ENCODE measurements at places on chromosomes 5 and 9.

DNA sequence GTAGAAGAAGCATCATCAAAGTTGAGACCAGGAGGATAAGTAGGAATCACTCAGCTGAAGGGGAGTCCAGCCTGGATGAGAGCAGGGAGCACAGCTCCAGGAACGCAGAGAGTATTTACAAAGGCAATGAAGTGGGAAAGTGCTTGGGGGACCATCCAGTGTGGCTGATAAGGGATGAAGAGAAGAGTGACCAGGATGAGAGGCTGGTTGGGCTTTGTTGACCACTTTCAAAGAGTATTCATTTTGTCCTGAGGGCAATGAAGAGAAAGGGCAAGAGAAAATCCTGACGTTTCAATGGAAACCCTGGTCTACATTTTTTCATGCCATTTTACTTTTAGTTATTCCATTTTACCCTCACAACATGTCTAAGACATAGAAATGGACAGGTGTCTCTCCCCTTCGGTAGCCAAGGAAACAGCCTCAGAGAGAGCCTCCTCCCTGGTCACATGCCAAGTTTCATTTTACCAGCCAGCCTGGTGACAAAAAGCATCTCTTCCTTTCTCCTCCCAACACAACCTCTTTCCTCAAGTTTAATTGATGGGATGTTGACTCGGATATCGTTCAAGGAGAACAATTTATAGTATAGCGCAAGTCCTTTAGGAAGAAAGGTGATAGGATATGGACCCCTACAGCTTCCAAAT is 492.7 kb upstream of the CLINT1 start:
- no peak for DNase-seq

DNA sequence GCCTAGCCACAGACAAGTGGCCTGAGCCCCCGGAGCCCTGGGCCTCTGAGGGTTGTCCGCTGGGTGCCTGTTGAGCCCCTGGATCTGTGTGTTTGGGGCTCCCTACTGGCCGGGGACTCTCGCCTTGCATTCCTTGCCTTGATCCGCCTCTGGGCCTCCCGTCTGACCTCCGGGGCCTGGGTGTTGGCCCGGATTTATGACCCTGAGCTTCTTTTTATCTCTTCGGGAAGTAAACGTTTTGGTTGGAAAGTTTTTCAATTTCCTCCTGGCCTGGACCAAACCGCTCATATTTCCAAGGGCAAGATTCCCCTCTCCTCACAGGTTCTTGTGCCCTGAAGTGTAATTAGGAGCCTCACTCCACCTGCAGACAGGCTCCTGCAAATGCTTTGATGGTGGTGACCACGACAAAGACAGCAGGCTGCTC is 69.3 kb upstream of the EGFLAM start:
- DNase-seq, result no peak

GRCh38 chr9:26786564-26786963 is 106.0 kb downstream of the CAAP1 start:
- DNase-seq, result no peak

GRCh38 chr9:4618700-4619099 is 43.4 kb upstream of the PLPP6 start:
- no peak for DNase-seq
